Activated naive CD4-positive, alpha-beta T cell treated with anti-CD3 and anti-CD28 coated beads for 36 hours (primary cell): ENCODE measurements at places on chromosomes 12 and 14. TPM values are rescaled to one million over a fixed set of nuclear protein-coding genes. Genes with fewer than 3 reads are reported as not detected.

DNA sequence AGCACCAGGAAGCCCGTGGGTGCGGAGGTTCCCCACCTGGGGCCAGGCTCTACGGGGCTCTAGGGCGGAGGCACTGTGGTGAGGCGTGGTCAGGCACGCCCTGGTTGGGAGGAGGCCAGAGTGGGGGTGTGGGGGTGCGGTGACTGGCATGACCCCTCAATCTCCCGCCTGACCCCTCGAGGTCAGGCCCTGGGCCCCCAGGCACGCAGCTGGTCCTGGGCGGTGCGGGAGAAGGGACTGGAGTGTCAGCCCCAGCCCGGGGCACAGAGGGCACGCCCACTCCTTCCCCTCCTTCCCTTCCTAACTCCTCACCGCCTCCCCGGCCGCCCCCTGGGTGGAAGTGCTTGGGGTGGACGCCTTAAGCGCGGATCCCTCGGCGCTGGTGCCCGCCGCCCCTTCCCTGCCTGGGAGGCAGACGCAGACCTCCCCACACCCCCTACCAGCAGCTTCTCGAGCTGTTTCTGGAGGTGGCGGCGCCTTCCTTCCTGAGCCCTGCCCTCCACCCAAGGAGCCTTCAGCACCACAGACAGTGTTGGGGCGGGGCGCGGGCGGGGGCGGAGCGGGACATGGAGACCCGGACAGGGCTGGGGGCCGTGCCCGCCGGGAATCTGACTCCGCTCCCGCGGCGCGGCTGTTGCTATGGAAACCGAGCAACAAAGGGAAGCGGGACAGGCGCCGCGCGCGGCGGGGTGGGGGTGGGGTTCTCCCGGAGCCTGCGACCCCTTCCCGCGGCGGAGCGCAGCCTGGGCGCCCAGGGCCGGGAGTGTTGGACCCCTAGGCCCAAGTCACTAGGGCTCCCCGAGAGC lies 741 bp upstream of the CRIP2 start:
- peak; percentile 63 for DNase-seq

DNA sequence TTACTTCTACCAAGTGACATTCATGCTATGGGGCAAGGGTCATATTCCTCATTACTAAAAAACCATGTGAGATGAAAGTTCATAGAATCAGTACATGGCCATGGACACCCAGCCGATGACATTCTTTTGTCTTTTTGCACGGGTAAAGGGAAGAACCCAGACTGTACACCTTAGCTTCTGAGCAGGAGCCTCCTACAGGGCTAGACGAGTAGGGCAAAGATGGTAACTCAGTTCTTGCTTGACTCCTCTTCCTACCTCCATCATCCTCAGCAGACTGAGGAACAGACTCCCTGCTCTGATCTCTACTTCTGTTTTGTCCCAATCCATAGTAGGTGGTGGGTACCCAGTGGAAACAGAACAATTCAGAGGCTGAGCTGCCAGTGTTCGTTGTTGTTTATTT lies 281.3 kb downstream of the NPAS3 start:
- DNase-seq, result no peak

- DNase-seq, result no peak
Measured at GRCh38 chr14:35991356-35991755, 165.2 kb downstream of the BRMS1L start.

GRCh38 chr12:76057326-76057725 lies 25.8 kb upstream of the PHLDA1 start:
- no peak for DNase-seq

DNA sequence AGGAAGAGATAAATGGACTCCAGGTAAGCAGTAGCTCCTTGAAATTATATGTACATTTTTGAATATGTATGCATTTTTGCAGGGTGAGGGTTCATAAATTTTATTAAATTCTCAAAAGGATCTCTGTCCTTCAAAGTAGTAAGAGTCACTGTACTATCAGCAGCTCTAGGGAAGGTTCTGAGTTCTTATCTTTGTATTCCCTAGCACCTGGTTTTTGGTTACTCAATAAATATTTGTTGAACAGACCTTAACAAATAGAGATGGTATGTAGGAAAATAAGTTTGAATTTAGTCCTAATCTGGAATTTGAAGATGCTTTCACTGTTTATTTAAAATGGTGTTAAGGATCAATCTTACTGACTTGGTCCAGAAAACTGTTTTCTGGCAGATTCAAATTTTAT lies 18.3 kb downstream of the LEMD3 start:
- no peak for DNase-seq

GRCh38 chr14:47438650-47439140 lies 236.7 kb downstream of the MDGA2 start:
- DNase-seq, result no peak

DNA sequence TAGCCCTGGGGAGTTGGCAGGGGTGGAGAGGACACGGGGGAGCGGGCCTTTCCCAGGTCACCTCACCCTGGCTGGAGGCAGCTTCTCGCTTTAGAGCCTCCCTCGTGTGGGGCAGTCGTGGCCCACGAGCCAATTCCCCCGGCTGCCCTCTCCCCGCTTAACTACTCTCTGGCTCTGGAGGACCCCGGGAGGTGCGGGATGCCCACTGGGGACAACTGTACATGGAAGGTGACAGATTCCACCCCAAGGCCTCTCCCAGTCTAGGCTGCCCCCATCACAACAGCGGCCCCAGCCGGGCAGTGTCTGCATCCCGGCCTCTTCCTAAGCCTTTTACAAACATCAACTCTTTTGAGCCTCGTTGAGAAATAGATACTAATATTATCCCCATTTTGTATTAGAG lies 78.1 kb downstream of the KIF26A start:
- no peak for DNase-seq

GRCh38 chr12:946631-947030 lies 2.9 kb downstream of the RAD52 start:
- no peak for DNase-seq

- no peak for DNase-seq
Measured at GRCh38 chr12:130976171-130976720, 22.5 kb downstream of the ADGRD1 start.

- no peak for DNase-seq
Measured at GRCh38 chr12:96774496-96775256, 132.4 kb upstream of the NEDD1 start.

GRCh38 chr12:112847708-112848337 lies 56.3 kb downstream of the RPH3A start:
- no peak for DNase-seq

DNA sequence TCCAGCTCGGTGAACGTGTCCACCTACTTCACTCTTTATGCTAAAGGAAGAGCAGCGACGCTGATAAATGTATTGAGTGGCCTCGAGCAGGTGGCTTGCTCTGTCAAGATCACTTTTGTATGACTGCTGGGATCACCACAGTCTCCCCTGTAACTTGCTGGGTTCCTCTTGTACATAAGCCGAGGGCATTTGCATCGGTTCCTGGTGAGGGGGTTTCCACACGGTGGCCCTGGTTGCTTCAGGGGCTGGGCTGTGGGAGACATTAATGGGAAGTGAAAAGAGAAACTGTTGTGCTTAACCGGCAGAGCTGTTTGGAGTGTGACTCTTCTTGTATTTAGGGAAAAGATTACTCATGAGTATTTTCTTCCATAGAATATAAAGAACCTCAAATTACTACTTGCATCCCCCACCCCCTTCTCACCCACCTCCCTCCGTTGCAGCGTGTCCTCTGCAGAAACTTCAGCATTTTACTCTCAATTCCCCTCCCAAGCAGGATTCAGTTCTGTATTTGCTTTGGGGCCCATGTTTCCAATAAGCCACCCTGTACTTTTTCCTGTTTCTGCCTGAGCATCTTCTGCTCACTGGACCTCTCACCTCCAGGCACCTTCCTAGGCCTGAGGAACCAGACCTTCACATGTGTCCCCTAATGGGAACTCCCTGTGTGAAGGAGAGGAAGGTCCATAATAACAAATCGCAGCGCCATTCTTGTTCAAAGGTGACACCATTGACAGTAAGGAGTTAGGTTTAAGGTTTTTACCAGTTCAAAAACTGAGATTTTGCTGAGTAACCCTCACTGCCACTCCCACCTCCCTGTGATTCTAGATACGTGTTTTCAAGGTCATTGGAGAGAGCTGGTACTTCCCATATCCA lies 187.0 kb downstream of the ETV6 start:
- DNase-seq, result peak; percentile 92

DNA sequence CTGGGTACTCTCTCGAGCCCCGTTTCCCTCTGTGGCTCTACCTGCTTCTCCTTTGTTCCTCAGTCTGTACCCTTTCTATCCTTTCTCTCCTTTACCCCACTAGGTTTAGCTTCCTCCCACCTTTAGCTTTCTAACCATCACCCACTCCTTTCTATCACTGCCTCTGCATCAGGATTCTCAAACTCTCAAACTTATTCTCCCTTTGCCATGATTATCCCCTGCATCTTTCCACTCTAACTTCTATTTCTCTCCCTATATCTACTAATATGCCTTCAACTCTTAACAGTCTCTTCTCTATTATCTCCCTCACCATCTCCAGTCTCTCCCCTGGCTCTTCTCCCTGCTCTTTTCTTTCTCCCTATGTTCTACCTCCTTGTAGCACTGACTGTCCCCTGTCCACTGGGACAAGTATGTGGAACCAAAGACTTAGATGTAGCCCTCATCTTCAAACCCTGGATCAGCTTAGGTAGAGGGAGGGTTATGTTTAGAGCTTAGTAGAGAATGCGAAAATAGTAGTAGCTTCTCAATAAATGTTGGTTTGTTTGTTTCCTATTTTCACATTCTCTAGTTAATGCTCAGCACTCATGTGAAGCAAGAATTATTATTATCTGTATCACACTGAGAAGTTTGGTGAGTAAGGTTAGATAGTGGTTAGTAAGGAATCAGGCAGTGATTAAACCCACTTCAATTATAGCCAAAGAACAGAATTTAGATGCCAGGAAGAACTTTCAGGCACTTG lies 3.4 kb downstream of the GDF11 start:
- DNase-seq, result no peak

GRCh38 chr14:64541972-64542835 lies 1.7 kb downstream of the HSPA2 start:
- peak; percentile 5 for DNase-seq

DNA sequence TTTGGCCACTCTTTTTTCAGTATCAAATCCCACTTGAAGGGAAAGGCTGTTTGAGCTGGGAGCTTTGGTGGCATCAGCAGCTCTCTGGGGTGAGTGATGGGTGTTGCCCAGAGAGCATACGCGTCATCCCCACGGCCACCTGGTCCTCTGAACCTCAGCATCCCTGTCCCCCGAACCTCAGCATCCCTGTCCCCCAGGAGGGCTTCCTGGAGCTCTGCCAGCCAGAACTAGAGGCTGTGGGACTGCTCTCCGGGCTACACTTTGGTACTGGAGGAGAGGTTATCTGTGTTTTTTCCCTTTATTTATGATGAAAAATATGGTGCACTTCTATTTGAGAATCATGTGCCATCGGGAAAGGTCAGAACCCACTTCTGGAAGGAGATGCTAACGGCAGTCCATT lies 131.5 kb upstream of the RTL1 start:
- no peak for DNase-seq

DNA sequence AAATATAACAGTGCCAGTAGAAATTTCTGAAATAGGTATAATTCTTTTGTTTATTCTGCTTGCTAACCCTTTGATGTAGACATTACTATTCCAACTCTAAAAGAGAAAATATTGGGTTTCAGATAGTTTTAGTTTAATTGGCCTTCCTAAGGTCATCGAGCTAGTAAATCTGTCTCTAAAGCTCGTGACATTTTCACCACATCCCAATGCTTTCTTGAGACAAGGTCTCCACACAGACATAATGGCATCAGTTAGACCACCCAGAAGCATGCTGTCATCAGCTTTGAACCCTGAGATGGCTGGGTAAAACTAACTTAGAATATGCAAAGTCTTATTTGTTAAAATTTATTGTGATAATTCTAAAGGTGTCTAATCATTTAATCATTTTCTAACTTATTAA lies 52.0 kb downstream of the PIK3C2G start:
- no peak for DNase-seq

Gene NRL
- 1.7 TPM for total RNA-seq

Gene KLRG1
- total RNA-seq, result 3.9 TPM

Gene CCDC38
- 0.49 TPM for total RNA-seq

Gene ADAM21
- 0.32 TPM for total RNA-seq
